ENCODE measurements at places on chromosomes 1 and 21.

DNA sequence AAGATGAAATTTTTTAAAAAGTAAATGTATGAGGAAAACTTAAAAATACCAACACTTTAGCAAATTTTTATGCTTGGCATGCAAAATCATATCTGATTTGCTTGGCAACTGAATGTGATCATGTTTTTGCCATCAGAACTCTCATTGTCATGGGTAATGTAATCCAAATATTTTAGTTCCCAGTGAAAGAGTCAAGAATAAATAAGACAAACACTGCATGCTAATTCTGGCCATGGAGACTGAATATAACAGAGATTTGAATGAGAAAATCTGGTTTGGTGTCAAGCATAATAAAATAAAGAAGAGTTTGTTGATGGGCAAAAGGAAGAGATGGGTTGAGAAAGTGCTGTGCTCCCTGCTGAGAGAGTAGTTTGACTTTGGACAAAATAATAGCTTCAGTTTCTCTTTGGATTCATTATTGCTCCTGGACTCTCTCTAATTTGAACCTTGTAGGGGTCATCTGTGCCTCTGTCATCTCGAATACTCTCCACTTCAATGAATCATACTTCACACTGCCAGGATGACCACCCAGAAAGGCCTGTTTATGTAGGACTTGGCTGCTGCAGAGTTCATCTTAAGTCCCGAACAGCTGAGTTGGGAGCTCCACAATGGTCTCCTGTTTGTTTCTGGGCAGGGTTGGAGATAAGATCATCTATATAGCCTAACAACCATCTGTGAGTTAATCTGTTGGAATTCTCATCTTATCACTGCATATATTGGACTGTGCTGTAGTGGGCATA, 34.4 kb downstream of the ADAMTS1 start:
- no peak for DNase-seq

GRCh38 chr1:164842870-164843269, 283.9 kb downstream of the PBX1 start:
- no peak for DNase-seq

DNA sequence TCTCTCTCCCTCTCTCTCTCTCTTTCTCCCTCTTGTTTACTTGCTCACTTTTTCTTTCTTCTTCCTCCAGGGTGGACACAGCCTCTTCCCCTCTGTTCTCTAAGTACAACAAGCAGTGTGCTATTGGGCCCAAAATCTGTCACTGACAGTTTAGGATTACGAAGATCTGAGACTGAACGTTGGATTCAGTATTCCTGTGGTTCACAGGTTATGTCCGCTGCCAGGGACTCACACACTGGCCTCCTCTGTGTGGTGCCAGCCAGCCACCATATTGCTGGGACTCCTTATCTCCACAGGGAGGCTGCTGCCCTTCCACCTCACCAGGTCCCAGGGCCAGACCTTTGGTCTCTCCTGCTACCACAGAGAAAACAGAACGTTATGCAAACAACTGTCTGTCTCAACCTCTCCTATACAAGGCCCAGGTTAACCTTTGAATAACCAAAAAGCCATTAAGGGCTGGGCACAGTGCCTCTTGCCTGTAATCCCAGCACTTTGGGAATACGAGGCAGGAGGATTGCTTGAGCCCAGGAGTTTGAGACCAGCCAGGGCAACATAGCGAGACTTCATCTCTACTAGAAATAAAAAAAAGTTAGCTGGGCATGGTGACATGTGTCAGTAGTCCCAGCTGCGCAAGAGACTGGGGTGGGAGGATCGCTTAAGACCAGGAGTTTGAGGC, 171.9 kb upstream of the RAB4A start:
- no peak for DNase-seq

DNA sequence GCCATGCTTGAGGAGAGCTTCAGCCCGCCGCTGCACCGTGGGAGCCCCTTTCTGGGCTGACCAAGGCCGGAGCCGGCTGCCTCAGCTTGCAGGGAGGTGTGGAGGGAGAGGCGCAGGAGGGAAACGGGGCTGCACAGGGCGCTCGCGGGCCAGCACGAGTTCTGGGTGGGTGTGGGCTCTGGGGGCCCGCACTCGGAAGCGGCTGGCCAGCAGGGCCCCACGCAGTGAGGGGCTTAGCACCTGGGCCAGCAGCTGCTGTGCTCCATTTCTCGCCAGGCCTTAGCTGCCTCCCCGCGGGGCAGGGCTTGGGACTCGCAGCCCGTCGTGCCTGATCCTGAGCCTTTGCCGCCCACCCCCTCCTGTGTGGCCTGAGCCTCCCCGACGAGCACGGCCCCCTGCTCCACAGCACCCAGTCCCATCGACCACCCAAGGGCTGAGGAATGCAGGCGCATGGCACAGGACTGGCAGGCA, 1554.0 kb downstream of the KCNT2 start:
- DNase-seq: no peak
